ENCODE measurements at places on chromosomes 1 and 21.

- no peak for DNase-seq
These were observed 1.7 kb downstream of the RNF223 start for GRCh38 chr1:1072299-1072848.

- DNase-seq = no peak
These were observed 176.9 kb upstream of the FMN2 start for GRCh38 chr1:239914751-239915231.

DNA sequence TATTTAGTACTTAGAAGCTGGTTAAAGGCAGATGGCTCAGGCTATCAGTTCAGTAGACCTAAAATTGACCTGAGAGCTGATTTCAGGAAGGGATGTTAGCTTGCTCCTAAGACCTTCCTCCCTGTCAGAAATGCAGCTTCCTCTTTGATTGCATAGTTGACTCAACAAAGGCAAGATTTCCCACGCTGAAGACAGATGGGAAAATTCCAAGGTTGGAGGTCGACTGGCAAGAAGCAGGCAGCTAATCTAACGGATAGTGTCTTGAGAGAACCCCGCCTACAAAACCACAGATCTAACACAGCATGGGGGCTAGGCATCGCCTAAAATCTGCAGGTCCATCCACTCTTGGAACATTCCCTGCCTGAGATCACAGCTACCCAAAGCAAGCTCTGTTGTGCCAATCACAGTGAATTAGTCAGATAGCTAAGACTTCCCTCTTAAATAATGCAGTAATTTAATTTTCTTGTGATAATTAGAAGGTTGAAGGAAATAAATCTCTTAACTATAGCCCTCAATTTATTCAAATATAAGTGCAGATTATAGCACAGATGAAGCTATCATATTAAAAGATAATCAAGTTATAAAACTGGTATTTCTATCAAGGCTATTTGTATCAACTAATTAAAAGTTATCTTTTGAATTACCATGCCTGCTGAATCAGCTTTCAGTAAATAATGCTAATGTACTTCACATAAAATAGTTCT, 357.8 kb upstream of the SGIP1 start:
- DNase-seq = no peak

DNA sequence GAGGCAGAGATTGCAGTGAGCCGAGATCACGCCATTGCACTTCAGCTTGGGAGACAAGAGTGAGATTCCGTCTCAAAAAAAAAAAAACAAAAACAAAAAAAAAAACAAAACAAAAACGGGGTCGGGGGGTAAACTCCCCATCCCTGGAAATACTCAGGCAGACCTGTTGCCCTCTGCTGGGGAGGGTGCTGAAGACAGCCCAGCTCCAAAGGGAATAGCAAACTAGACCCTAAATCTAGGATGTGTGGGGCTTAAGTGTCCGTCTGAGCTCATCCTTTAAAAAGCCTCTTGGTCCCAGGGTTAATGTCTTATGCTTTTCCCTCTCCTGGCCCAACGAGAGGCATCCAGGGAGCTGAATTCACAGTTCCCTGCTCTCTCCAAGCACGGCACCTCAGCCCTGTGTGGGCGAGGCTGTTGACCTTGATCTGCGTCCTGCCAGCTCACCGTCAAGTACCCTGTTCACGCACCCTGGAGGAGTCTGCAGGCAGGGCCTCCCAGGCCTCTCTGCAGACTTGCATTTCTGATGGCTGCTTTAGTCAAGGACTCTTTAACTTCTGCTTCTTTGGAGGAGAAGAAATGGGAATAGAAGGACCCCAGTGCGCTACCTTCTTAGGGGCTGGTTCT, 22.3 kb downstream of the KCND3 start:
- no peak for DNase-seq

DNA sequence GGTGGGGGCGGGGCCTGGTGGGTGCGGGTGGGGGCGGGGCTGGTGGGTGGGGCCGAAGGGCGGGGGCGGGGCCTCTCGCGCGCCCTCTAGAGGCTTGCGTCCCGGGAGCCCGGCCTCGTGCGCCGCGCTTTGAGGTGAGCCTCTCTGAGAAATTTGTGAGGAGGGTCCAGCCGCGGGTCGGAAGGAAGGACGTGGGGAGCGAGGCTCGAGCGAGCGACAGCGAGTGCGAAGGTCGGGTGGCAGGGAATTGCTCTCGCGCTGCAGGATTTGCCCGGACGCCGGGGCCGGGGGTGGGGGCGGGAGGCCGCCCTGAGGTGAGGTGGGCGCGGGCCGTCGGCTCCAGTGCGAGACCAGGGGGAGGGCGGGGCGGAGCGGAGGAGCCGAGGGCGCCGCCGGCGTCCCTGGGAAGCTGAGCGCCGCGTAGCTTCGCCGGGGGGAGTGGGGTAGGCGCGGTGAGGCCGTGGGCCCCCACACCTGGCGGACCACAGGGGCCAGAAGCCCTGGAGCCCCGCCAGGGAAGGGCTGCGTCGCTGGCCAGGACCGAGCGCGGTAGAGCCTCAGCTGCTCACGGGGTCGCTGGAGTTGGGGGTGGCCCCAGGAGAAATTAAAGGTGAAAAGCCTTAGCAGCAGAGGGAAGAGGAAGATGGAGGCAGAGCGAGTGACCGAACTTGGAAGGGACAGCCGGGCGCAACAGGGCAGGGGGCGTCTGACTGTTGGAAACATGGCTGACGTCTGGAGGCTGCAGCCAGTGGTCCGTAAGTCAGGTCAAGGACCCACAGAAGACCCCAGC, 754 bp upstream of the LSS start:
- DNase-seq = no peak

DNA sequence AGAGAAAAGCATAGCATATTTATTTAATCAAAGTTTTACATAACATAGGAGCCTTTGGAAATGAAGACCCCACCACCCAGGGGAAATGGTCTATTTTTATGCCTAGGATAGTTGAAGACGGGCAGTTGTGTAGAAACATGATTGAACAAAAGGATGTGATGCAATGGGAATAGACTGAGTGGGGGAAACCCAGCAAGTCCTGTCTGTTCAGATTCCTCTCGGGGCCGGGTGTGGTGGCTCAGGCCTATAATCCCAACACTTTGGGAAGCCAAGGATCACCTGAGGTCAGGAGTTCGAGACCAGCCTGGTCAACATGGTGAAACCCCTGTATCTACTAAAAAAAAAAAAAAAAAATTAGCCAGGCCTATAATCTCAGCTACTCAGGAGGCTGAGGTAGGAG, 298.3 kb downstream of the MATN1 start:
- DNase-seq = no peak

Measured in CD4-positive, alpha-beta T cell treated with Interleukin-1 beta for 1 hour (primary cell).